ENCODE measurements at places on chromosomes 16 and 17. TPM values are rescaled to one million over a fixed set of nuclear protein-coding genes. Genes with fewer than 3 reads are reported as not detected.

The GPR179 gene
- total RNA-seq: 1.2 TPM

DNA sequence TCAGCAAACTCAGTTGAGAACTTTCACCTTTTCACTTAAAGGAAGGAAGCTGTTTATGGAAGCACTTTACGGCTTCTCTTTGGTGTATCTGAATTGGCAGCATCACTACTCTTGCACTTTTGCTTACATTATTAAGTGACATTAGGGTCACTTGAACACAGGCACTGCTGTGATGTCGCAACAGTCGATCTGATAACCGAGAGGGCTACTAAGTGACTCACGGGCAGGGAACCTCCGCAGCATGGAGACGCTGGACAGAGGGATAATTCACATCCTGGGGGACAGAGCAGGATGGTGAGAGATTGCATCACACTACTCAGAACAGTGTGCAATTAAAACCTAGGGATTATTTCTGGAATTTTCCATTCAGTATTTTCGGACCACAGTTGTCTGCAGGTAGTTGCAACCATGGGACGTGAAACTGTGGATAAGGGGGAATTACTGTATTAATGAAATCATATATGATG is 56.5 kb downstream of the DNAH2 start:
- DNase-seq: no peak

GRCh38 chr16:68656751-68657150 is 11.6 kb downstream of the CDH3 start:
- no peak for DNase-seq

The ZFPM1 gene
- 1.2 TPM for total RNA-seq

The KRT40 gene
- total RNA-seq: not detected

DNA sequence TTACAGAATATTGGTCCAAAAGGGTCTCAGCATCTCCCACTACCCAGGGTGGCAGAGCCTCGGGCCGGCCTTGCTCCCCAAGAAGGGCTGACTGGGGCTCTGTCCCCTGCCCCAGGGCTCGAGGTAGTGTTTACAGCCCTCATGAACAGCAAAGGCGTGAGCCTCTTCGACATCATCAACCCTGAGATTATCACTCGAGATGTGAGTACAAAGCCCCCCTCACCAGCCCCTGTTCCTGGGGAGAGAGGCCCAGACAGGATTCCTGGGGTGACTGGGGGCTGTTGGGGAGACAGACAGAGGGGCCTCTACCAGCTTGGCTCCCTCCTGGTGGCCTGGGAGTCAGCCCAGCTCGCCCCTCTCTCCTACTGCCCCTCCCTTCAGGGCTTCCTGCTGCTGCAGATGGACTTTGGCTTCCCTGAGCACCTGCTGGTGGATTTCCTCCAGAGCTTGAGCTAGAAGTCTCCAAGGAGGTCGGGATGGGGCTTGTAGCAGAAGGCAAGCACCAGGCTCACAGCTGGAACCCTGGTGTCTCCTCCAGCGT is 6.1 kb upstream of the NLRC5 start:
- DNase-seq: no peak

- no peak for DNase-seq
Observed at GRCh38 chr17:6052926-6053325, 17.3 kb upstream of the WSCD1 start.

The CLEC19A gene
- under 0.01 TPM for total RNA-seq

DNA sequence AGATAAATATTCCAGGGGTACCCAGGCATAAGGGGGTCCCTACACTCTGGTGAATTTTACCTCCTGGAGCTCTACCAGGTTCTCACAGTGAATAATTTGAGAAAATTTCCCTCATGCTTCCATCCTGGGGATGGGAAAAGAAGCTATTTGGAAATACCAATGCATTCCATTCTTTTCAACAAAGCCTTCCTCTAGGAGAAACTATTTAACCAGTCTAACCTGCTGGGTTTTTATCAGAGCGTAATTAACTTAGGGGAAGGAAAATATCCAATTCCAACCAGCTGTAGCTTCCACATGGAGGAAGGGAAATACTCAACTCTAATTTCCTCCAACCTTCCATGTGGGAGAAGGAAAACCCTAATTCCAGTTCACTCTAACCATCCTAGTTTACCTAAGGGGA is 17.0 kb downstream of the MFSD6L start:
- DNase-seq: no peak

DNA sequence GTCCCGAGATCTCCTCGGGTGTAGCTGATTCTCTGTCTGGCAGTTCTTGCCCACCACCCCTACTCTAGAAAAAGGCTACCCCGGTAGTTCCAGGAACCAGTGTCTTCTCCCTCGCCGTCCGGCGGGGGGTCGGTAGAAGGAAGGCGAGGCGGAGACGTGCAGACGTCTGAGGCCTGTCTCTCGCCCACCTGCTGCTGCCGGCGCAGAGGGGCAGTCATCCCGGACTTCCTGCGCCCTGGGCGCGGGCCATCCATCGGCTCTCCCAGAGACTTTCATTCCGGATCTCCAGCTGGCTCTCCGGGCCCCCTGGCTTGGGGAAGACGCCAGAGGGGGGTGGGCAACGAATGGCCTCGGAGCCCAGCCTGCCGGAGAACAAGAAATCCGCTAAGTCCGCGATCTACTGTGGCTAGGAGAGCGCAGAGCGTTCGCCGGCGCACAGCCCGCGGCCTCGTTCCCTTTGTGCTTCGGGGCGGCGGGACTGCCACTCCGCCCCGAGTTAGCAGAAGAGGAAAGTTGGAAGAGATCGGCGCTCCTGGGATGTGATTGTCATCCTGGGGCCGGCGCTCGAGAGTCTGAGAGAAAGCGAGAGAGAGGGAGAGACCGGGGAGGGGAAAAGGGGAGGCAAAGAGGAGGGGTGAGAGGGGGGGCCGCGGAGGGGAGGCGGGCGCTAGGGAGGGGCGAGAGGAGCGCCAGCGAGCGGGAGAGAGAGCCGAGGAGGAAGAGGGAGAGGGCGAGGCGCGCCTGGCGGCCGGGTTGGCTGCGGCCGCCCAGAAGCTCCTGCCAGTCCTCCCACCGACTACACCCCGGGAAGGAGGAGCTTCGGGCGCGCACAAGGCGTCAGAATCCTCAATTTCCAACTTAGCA is at the start of gene IRX5:
Gene IRX5 (plus strand): TSS at position 861 of the 864 bp plus-strand sequence. CDS start 334 bp downstream, outside the sequence.
- DNase-seq: peak; percentile 89

The CRHR1 gene
- 3.7 TPM for total RNA-seq

DNA sequence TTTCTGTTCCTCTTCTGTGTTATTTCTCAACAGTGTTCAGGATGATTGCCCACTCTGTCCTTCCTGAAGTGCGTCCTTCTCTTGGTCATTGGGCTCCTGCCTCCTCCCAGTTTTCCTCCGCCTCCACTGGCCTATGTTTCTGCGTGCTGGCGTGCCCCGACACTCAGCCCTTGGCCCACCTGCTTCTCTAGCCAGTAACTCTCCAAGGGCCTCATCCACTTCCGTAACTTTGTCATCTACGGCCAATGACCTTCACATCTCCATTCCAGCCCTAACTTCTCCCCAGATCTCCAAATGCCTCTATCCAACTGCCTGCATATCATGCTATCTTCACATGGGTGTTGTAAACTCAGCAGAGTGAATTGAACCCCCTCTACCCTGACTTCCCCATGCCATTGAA is 39.6 kb upstream of the RPL38 start:
- DNase-seq: no peak

The STH gene
- total RNA-seq: 2.0 TPM

The SULT1A4 gene
- 3.3 TPM for total RNA-seq

The RAP1GAP2 gene
- total RNA-seq: 25.3 TPM
